ENCODE measurements at places on chromosomes 4 and X. TPM values are rescaled to one million over a fixed set of nuclear protein-coding genes. Genes with fewer than 3 reads are reported as not detected.

The ALB gene
- polyA plus RNA-seq: 11,384 TPM

The RAB41 gene
- not detected for polyA plus RNA-seq

The TMEM150C gene
- polyA plus RNA-seq: 3.3 TPM

The KLB gene
- polyA plus RNA-seq: 11.5 TPM

- DNase-seq: no peak
Measured at GRCh38 chr4:49044270-49044669, 58.2 kb downstream of the CWH43 start.

DNA sequence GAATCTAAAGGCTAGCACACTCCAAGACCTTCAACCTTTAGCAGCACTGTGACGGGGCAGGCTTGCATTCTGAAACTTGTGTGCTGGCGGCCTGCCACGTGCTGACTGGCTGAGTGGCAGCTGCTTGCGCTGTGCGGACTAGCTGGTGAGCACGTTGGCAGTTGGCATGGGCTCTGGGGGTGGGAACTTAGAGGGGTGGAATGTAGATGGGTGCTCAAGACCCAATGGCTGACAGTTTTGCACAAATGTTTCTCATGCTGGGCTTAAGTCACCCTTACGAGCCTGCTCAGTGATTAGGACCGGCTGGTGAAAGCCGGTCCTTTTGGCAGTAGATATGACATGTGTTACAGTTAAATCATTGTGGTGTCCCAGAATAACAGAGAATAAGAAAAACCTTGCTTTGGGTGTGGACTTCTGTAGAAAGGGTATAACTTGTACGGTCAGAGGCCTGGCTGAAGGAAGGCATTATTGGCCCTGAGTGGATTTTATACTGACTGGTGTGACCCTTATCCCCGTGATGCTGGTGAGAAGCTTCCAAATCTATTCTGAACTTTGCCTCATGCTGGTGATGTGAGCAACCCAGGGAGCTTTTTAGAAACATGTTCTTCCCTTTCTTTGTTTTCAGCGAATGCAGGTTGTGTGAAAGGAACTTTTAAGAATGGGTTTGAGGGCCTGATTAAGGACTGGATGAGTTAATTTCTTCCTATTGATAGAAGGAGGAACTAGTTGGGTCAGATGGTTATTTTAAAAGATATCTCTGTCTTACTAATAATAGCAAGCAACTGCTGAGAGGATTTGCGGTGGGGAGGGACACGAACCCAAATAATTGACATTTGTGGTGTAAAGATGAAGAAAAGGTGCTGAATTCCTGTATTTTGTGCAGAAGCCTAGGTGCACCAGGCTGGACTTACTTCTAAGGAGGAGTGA, 107.4 kb upstream of the SLC4A4 start:
- peak; percentile 33 for DNase-seq

The UGT2B15 gene
- polyA plus RNA-seq: 41.0 TPM

- no peak for DNase-seq
Measured at GRCh38 chr4:162498168-162498567, 334.4 kb upstream of the FSTL5 start.
